ENCODE measurements at places on chromosomes 2 and 18.
A peak's percentile ranks its signal among the peaks of the same experiment; 100 is the strongest.

DNA sequence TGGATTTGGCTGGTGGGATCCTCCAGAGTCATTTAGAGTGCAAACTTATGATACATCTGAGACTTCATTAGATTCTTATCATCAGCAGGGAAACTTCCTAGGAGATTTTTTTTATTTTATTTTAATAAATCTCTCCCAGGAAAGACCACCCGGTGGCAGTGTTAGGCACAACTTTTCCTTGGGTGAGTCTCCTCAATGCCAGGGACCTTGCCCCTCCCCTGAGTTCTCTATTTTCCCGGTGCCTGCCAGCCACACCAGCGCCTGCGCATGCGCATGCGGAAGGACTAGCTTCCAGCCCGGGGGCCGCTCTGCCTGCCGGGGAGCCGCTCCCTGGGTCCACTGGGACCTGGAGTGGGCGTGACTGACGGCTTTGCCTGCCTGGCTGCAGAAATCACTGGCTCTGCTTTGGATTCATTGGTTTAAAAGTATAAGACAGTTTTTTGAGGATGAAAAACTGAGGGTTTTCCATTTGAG is 86.6 kb downstream of the TMEM182 start:
- peak; percentile 73 for DNase-seq

DNA sequence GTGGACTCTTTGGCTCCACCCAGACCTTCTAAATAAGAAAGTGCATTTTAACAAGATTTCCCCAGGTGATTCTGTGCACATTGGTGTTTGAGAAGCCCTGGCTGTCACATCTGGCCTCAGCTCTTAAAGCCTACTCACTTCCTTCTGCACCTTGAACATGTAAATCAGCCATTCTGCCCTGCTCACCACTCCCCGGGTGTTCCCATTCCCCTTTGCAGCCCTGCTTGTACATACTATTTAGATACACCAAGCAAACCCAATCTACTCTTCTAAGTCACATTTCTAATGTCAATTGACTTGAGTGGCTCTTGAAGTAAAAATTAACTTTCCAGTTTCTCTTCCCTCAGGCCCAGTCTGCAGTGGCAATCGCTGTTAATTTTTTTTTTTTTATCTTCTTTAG is 13.1 kb upstream of the SCN1A start:
- no peak for DNase-seq

- no peak for DNase-seq
Observed at GRCh38 chr2:226883296-226883795, 47.5 kb downstream of the RHBDD1 start.

GRCh38 chr2:144455987-144456386 is 63.9 kb downstream of the ZEB2 start:
- no peak for DNase-seq

DNA sequence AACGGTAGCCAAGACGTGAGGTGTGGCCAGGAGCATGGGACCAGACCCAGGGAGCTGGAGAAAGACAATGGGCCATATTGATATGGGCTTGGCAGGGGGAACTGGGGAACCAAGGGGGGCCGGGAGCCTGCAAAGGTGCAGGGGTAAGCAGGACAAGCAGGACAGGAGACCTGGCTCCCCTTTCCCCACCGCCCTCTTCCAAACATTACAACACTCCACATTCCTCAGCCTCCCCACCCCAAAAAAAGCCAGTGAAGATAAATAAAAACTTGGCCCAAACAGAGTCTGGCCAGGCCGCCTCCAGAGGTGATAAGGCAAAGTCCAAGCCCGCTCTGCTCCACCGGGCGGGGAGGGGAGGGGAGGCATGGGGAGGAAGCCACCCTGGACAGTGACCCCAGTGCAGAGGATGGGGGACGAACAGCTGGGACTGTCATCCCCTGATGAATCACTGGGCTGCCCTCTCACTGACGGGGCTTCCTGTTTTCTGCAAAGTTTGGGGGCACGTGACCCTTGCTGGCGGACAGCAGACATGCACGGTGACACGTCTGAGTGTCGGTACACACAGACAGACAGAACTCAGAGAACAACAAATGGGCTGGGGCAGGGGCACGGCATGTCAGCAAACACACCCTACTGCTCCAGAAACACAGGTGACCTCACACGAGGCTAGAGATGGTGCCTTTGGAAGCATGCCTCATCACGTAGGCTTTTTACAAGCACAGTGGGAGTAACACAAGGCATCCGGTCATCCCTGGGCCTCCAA is 100.2 kb downstream of the TNS1 start:
- DNase-seq = peak; percentile 74

DNA sequence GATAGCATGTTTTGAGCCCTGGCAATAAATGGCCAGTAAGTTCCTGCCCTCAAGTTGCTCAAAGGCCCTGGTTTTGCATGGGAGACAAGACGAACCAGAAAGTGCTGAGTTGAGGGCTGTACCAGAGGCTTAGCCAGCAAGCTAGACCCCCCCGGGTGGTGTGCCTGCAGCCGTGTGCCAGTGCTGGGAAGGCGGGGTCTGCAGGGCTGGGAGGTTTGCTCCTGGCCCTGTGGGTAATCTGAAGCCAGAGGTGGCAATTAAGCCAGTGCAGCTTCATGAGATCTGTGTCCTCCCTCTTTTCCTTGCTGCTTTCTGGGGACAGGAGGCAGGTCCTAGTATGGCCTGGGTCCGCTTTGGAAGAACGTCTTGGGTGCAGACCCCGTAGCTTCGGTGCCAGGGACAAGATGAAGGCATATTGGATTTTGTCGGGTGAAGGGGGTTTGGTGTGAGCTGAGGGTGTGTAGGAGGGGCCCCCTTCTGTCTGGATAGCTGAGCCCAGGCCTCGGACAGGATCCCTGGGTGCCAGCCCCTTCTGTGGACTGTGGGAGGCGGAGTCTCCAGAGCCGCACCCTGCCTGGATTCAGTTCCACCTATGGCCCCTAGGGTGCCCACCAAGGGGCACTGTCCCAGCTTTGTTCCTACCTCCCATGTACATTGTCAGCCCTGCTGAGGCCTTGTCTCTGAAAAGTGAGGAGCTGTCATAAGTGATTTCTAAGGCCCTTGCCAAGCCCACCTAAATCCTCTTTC is 15.6 kb downstream of the ATOH8 start:
- DNase-seq = no peak

- DNase-seq = peak; percentile 12
Observed at GRCh38 chr2:128411431-128411830, 92.8 kb upstream of the HS6ST1 start.

DNA sequence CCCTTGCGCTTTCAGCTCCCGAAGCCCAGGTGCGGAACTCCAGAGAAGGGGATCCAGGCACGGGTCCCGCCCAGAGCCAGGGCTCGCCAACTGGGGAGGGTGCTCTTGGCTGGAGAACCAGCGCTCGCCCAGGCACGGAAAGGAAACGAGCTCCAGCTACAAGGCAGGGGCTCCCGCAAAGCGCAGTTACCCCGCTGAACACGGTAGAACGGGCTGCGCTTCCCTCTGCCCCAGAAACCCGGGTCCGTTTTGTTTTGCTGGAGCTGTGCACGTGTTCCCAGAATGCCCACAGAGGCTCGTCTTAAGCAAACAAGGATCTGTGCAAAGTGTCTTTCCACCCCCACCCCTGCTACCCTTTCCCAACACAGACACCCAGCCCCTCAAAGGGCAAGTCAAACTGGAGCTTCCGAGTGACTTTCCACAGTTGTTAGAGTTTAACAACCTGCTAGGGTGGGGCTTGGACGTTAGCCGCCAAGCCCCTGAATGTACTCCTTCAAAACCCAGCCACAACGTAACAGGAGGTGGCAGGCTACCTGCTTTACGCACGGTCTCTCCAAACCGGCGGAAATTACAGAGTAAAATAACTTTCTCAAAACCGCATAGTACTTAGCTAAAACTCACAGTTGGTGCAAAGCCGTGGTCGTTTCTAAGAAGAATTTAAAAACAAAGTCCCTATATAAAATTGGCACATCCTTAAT is 775 bp downstream of the RNF125 start:
- peak; percentile 77 for DNase-seq

GRCh38 chr18:62808123-62808522 is 92.8 kb downstream of the PHLPP1 start:
- no peak for DNase-seq

GRCh38 chr2:74080346-74080745 is 67.4 kb downstream of the BOLA3 start:
- DNase-seq = no peak

DNA sequence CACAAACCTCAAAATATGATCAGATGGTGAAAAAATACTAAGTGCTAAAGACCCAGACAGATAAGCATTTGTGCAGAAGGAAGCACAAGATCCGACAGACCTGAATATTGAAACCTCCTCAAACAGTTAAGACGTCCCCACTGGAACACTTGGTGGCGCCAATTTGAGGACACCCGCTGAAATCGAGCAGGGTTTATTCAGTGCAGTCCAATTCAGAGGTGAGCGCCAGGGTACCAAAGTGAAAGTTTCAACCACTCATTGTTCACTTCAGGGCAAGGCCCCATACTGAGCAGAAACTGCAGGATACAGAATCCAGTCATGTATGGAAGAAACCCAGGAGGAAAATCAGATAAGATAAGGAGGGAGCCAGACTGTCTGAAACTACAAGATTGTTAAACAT is 417.6 kb downstream of the LRRTM4 start:
- DNase-seq = no peak

DNA sequence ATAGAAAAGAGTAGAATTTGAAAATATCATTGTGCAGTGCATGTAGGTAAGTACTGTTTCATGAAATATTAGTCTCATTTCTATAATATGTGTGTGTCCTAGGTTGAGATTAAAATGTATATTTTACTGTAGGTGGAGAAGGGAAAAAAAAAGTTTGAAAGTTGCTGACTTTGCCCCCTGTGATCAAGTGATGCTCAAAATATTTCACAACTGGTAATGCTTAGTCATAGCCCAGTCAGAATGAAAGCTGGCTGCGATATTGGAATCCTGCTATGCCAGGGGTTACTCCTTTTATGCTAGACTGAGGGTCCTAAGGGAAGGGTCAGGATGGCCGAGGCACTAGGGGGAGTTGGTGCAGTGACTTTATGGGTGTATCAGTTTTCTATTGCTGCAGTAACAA is 19.5 kb upstream of the CFAP36 start:
- no peak for DNase-seq

- no peak for DNase-seq
Observed at GRCh38 chr18:2212598-2213205, 358.6 kb downstream of the METTL4 start.

DNA sequence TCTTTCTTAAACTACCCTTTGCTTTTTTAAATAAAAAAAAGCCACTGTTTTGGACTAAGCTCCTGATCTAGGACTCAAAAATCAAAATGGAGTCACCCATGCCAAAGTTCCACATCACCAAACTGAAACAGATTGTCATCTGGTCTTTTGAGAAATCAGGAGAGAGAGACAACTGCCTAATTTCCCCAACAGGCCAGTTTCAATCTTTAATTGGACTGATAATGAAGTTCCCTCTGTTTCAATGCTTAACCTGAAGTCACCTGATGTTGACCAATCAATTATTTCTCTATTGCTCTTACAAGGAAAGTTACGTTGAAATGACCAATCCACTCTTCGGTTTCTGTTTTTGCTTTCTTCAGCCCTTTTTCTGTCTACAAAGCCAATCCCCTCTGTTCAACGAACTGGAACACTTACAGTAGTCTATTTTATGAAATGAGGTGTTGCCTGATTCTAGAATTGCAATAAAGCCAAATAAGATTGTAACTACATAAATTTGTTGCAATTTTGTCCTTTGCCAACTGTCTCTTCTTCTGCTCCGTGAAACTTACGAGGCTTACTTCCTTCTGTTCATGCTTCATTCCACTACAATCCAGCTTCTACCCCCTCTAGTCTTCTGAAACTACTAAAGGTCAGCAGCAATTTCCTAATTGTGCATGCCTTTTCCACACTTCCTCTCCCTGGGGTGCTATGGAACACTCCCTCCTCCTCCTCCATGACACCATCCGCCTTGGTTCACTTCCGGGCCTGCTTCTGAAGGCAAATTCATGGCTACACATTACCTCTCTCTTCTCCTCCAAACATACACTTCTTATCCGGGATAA is 95.2 kb upstream of the CD302 start:
- DNase-seq = no peak

GRCh38 chr2:206432193-206433082 is 10.9 kb upstream of the ADAM23 start:
- no peak for DNase-seq

- no peak for DNase-seq
Observed at GRCh38 chr18:41928581-41928980, 26.5 kb upstream of the PIK3C3 start.

DNA sequence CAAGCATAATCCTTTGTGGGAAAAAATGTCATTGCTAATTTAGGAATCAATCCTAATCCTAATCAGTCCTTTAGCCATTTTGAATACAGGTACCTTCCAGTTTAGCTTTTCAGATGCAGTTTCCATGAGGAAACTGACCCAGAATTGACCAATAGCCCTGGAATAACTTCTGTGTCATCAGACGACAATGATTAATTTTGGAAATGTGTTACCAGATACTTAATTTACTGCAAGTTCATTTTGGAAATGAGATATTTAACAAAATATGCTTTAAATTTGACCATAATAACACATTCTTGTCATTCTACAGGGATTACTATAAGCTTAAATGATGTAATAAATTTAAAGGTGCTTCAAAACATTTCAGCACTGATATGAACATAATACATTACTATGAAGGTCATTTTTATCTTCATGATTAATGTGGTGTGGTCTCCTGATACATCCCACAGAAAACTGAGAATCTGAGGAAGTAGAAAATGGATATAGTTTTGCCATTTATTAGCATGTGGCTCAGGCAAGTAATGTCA is 129.8 kb upstream of the SH3BP4 start:
- DNase-seq = no peak

DNA sequence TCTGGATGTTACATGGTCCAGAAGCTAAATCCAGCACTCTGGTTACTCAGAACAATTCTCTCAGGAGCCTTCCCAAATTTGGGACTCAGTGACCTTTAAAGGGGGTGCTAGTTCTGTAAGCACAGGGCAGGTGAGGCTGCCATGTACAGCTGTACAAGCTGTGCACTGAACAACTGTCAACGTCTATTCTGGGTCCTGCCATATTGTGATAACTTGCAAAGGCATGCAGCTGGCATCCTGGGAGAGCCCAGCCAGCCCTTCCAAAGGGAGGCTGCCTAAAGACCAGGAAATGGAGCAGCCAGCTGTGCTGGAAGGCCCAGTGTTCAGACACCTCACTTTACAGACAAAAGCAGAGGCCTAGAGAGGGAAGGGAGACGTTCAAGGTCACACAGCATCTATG is 204.8 kb downstream of the KLHL29 start:
- DNase-seq = no peak

DNA sequence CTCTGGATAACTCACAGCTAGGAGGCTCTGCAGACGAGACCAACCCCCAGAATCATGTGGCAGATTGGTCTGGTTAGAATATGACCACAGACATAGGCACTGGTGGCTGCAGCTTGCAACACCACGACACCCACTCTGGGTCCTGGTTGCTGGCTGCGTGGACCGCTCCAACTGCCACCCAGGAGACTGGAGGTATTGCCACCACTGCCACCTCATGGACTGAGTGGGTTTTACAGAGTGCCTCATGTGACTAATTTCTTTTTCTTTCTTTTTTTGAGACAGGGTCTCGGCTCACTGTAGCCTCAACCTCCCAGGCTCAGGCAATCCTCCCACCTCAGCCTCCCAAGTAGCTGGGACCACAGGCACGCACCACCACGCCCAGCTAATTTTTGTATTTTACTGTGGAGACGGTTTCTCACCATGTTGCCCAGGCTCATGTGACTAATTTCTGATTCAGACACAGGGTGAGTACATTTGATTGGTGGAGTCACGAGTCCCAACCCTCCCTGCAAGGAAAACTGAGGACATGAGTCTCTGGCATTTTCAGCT is 29.9 kb upstream of the NT5DC4 start:
- DNase-seq = peak; percentile 64

Data from colonic mucosa (tissue), 4 donors.